NCI-H1092 treated with DMSO at 0.1 percent for 48 hours (cell line): ENCODE measurements at places on chromosomes 6 and 20.
A peak's percentile ranks its signal among the peaks of the same experiment; 100 is the strongest.

DNA sequence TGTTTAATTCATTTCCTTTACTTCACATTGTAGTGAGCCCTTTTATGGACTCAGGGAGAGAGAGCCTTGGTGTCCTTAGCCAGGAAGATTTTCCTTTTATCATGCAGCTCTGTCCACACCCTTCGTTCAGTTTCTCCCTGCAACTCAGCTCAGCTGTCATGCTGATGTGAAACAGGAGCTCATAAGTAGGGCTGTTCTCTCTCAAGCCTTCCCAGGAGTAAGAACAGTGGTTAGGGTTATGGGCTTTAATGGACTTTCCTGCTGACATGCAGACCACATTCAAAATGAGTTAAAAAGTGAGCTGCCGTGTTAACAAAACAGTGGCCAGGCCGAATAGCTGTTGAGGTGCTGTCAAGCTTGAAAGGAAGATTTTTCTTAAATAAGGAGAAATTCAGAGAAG lies 104.1 kb downstream of the BCKDHB start:
- no peak for DNase-seq

- no peak for DNase-seq
These were observed 245.5 kb downstream of the SLC35F1 start for GRCh38 chr6:118152524-118152923.

DNA sequence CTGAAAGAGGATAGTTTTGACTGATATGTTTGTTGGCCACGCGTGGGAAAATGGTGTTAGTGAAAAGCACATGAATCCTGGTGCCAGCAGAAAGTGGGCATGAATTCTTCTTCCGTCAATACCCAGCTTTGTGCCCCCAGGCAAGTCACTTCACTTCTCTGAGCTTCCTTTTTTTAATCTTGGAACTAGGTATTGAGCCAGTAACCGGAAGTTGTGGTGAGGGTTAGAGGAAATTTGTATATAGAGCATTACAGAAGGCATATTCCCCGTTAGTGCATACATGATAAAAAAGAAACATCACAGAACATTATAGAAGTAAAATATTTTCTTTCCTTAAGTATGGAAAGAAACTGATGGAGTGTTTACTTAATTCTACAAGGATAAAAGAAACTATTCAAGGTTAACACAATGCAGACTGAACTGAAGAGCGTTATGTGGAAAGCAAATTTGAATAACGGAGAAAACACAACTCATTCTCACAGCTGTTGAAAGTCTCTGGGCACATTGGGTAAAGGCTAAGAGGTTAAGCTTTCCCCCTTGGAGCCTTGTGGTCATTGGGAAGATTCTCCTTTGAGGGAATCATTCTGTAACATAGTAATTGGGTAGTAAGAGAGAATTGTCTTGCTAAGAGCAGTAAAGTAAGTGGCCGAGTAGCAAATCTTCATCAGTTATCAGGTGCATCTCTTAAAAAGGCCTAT lies 223.1 kb downstream of the BCAS1 start:
- no peak for DNase-seq

DNA sequence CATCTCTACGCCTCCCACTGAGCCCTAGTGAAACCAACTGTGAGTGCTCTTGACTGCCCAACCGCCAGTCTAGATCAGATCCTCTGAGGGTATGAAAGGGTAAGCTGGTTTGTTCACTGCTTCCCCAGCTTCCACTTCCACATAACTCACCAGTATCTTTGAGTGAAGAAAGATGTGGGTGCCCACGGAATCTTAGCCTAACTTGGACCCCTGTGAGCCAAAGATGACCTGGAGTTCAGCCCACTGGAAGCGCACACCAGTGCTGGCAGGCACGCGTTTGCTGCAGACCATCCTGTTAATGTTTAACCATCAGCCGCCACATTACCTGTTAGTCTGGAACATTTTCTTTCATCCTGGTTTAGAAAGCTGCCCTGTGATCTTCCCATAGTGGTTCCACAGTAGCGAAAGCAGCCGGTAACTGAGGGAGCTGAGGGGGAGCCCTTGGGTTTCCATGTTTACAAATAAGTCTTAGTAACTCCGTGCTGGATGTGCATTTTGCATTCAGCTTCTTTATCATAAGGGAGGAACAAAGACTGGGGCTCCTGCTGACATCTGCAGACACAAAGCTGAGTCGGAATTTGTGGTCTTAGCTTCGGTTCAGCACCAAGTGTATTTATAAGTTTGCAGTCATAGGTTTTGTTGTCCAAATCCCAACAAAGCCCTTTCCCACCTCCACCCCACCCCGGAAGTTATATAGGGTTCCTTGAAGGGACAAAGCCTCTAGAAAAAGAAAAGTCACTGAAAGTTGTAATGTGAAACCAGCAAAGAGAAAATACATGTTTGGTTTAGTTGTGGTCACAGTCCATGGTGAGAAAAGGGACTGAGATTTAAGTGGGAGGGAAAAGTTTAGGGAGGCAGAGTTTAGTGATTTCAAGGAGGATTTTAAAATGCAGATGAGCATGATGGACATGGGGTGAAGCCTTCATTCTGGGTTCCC lies 71.0 kb downstream of the SSR1 start:
- no peak for DNase-seq

- DNase-seq: no peak
These were observed 338.0 kb downstream of the ADGRB3 start for GRCh38 chr6:68973066-68973465.

- DNase-seq: no peak
These were observed 415.5 kb upstream of the OPRM1 start for GRCh38 chr6:153623496-153623895.

- no peak for DNase-seq
These were observed 89.9 kb downstream of the ARID1B start for GRCh38 chr6:156867121-156867520.

- peak; percentile 1 for DNase-seq
These were observed 194.9 kb downstream of the PHACTR1 start for GRCh38 chr6:12911427-12911826.

- no peak for DNase-seq
These were observed 58.0 kb downstream of the GFOD1 start for GRCh38 chr6:13429406-13429753.

DNA sequence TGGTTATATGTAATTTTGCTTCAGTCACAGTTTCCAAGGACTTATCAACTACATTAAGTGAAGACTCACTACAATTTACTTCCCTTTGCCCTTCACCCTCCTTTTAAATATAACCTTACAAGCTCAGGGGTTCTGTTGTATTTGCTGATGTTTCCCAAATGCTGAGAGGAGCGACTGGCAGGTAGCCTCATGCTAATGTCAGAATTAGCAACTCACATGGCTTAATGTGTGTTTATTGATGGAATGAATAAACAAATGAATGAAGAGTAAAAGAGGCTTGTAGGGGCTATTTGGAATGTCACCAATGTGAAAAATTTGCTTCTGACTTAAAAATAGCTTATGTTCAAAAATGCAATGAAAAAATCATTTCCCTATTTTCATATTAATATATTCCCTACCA lies 41.4 kb upstream of the MAP7 start:
- DNase-seq: no peak

DNA sequence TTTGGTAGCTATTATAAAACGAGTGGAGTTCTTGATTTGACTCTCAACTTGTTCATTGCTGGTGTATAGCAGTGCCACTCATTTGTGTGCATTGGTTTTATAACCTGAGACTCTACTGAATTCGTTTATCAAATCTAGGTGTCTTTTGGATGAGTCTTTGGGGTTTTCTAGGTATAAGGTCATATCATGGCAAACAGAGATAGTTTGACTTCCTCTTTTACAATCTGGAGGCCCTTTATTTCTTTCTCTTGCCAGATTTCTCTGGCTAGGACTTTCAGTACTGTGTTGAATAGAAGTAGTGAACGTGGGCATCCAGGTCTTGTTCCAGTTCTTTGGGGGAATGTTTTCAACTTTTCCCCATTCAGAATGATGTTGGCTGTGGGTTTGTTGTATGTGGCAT lies 38.8 kb downstream of the SUMO4 start:
- DNase-seq: no peak

- no peak for DNase-seq
These were observed 13.0 kb downstream of the TTLL2 start for GRCh38 chr6:167337675-167338449.

DNA sequence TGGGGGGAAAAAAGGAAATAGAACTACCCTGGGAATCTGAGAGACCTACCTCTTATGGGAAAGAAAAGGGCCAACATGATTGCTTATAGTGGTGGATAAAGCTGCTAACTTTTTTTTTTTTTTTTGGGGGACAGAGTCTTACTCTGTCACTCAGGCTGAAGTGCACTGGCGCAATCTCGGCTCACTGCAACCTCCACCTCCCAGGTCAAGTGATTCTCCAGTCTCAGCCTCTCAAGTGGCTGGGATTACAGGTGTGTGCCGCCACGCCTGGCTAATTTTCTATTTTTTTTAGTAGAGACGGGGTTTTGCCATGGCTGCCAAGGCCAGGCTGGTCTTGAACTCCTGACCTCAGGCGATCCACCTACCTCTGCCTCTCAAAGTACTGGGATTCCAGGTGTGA lies 39.5 kb upstream of the TBC1D22B start:
- DNase-seq: no peak

DNA sequence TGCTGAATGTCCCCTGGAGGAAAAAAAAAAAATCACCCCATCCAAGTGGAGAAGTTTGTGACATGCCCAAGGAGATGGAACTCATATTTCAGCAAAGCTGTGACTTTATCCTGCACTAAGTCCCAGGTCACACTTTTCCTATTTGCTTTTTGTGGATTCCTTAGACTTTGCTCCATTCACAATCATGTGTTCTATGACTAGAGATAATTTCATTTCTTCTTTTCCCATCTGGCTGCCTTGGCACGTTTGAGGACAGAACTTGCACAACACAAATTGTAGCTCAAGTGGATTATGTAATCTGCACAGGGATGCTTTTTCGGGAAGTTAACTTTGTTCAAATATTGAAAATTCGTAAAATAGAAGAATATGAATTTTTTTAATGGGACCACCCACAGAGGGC lies 100.7 kb upstream of the PTPN1 start:
- DNase-seq: no peak

GRCh38 chr6:43748765-43749164 lies 21.2 kb upstream of the VEGFA start:
- DNase-seq: no peak

GRCh38 chr20:507006-507758 lies 36.4 kb downstream of the CSNK2A1 start:
- DNase-seq: no peak

GRCh38 chr20:11769825-11770224 lies 147.9 kb upstream of the BTBD3 start:
- DNase-seq: no peak

DNA sequence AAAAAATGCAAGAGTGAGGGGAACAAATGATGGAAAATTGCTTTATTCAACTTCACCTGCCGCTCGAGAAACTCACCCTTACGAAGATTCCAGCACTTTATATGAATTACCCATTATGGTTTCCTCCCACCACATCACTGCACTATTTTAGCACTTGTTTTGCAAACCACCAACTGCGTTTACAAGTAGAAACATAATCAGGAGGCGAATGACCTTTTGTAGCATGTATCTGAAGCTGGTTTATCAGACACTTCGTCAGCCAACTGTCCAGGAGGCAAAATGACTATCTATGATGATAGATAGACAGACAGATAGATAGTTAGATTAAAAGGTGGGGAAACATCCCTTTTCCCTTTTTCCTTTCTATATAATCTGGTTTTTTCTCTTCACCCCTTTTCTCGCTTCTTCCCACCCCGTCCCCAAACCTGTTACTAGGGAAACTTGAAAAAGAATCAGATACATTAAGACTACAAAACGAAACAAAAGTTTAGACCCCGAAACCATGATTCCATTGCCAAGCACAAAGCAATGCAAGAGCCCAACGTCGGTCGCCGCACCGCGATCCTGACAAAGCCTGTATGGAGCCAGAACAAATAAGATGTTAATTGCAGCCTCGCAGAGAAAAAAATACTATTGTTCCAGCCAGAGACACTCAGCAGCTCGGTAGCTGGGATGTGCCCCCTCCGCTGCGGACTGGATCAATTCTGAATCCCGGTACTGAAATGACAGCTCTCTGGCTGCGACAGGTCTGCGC lies 933 bp upstream of the ADGRB3 start:
- peak; percentile 50 for DNase-seq

DNA sequence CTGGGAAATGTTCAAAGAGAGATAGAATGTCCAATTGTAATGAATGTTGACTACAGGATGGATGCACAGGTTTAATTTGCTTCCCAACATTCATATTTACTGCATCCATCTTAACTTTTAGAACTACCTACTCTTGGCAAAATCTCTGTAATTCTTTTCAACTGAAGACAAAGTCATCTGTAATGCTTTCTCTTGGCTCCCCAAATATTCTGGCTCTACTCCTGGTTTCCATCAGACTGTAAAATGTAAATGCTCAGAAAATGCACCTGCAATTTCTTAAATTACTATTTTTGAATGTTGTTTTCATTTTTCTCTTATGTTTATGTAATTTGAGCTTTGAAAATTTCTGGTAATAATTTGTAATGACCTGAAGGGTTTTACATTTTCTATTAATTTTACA lies 480.8 kb upstream of the IMPG1 start:
- no peak for DNase-seq

DNA sequence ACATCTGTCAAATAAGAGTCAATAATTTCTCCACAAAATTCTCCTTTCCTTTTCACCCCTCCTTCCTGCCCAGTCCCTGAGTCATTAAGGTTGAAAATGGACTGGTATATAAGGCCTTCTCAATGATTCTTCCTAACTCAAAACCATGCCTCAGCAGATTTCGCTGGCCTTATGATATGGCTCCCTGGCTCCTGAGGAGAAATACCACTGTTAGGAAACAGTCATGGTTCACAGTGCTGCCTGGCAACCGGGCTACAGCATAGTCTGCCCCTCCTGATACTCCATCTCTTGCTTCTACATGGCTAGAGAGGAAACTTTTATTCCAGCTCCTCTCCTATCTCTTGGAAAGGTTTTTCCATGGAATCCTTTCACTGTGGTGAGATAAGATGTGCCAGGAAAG lies 4.7 kb downstream of the UBE2J1 start:
- DNase-seq: no peak

GRCh38 chr6:5359417-5359816 lies 98.1 kb downstream of the FARS2 start:
- peak; percentile 2 for DNase-seq
